ENCODE measurements at places on chromosomes 16 and 17. TPM values are rescaled to one million over a fixed set of nuclear protein-coding genes. Genes with fewer than 3 reads are reported as not detected.

SEZ6L2 gene
- total RNA-seq = 15.2 TPM

TOX3 gene
- not detected for total RNA-seq

KRT24 gene
- not detected for total RNA-seq

SSTR5 gene
- 0.64 TPM for total RNA-seq

DNA sequence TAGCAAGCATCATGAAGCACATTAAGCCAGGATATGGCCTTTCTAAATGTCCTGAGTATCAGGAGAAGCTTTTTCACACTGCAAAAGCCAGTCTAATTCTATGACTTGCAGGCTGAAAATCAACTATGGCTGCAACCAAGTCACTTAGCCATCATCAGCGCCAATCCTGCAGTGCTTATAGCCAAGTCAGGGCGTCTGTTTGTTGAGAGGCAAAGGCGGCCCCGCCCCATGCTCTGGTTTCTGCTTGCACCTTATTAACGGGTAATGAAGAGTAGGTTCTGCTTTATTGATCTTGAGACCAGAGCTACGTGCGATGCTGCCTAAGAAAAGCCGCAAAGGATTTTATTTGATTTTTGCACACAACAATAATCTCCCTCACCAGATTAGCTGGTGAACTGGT, 88.4 kb downstream of the CDH13 start:
- no peak for DNase-seq
